ENCODE measurements at places on chromosomes 2 and 18.

DNA sequence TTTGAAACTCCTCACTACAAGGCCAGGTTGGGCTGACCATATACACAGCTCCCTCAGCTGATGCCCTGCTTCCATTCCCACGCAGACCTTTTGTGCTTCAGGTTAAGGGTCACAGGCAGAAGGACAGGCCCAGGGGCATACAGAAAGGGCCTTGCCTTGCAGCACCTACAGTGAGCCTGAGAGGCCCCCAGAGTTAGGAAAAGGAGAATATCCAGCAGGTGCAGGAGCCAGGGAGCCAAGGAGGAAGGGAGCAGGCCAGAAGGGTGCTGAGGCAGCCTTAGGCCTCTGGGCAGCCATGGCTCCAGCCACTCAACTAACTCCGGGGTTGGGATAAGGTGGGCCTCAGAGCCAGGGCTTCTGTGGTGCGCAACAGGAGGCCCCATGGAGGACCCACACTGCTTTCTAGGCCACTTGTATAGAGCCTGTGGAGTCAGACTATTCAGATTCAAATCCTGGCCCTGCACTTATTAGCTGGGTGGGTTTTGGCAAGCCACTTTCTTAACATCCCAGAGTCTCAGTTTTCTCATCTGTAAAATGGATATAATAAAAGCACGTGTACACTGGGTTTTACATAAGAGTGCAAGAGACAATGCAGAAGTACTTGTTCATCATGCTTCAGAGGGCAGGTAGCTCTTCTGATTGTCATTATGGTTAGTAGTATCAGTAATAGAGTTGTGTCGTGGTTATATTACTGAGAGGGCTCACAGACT, 214.6 kb upstream of the HAAO start:
- no peak for DNase-seq

GRCh38 chr2:181105562-181105961, 125.2 kb downstream of the UBE2E3 start:
- no peak for DNase-seq

DNA sequence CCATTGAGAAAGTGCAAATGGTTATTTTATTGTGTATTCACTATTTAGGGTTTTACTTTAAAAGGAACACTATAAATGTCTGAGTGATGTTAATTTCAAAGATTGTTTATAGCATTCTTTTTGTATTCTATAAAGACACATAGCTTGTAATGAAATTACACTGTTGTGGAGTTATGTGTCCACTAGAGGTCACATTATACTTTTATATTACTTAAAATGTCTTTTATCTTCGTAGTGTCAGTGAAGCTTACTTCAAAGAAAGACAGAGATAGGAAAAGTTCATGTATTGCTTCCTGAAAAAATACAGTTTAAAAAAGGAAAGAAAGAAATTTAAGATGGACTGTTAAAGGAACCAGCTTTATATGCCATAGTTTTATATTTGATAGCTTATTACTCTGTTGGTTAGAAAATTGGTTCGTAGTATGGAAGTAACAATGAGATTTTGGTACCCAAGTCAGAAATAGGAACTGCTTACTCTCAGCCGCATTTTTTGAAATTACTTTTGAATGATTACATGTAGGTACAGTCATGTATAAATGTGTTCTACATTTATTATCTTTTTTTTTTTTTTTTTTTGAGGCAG, 20.5 kb downstream of the APLF start:
- DNase-seq = no peak

DNA sequence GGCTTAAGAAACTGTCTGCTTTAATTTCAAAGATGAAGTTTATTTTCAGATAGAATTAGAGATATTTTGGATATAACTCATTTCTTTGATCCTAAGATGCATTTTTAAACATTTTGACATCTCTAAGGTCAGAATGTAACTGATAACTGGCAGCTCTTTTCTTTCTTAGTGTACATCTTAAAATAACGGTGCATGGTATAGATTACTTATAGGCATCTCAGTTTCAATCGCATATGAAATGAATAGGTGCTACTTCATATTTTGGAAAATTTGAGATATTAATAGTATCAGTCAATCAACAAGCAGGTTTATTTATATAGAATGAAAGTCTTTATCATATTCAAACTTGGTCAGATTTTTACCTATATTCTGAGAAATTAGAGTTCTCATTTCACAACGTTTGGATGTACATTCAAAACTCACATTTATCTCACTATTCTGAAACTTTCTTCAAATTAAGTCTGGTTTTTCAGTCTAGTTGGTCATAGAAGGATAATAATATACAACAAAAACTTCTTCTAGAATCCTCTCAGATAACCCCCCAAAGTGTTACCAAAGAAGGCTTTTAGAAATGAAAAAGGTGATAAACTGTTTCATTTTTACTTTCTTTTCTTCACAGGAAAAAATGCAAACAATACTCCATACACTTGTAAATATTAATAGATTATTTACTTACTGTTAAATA, 122.8 kb upstream of the WDSUB1 start:
- DNase-seq = no peak

DNA sequence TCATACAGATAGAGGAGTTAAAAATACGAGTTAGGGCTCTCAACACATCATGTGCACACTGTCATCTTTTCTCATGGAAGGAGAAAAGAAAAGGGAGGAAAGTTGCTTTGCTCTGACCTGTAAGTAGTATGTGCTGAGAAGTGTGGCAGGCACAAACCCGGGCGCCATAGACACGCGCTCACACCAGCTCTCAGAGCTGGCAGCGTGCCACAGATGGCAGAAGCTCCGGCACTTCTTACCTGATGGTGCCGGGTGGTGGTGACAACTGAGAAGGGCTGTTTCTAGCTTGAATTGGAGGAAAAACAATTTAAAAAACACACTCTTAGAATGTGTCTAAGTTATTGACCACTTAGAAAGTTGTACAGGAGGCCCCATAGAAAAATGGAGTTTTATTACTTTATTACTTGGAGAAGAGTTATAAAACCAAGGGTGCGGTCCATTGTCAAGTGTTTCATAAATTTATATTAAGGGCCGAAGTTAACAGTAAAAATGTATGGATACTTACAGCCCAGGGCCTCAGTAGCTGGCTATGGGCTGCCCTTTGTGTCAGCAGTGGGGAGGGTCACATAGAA, 92.2 kb downstream of the DPP4 start:
- no peak for DNase-seq

GRCh38 chr2:30372826-30373225, 74.2 kb upstream of the LCLAT1 start:
- DNase-seq = no peak

- DNase-seq = peak; percentile 68
Measured at GRCh38 chr18:35355140-35355618, 11.0 kb upstream of the ZNF24 start.

DNA sequence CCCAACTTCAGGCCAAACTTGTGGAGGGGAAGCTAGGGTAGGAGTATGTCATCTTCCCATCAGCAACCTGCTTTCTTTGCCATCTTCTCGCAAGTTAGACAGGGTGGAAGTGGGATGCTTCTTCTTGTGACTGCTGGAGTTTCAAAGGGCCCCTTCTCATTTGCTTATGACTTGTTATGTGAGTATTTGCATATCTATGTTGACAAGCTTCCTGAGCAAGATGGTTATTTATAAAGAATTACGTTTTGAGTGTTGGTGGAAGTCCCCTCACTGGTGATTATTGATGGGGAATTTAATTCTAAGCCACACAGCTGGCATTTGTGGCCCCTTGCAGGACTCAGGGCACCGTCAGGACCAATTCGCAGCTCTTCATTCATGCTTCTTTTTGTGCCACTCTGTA, 791.0 kb downstream of the LRRTM4 start:
- DNase-seq = no peak

GRCh38 chr2:134823431-134823830, 15.0 kb upstream of the ACMSD start:
- no peak for DNase-seq

- DNase-seq = no peak
Measured at GRCh38 chr2:68365087-68365486, at the start of gene PLEK. Gene PLEK (plus strand): TSS chr2:68365282. CDS start chr2:68365352, 70 bp downstream.

GRCh38 chr2:149360106-149360505, 29.7 kb downstream of the LYPD6 start:
- DNase-seq = no peak

DNA sequence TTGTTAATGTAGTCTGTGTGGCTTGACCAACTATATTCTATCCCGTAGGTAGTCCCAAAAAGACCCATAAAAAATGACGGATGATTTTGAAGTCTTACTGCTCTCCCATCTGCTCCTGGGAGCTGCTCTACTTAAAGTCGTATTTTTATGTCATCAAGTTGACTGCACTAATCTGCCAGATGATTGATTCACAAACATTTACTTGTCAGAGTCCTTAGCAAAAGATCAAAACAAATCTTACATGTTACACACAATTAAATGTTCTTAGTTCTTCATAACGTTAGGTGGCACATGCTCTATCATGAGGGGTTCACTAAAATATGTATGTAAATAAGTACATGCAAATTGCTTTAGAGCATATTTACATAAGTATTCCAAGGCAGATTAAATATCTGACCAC, 498.3 kb upstream of the LRRTM4 start:
- DNase-seq = no peak

GRCh38 chr18:3693410-3693809, 243.4 kb downstream of the TGIF1 start:
- DNase-seq = no peak

DNA sequence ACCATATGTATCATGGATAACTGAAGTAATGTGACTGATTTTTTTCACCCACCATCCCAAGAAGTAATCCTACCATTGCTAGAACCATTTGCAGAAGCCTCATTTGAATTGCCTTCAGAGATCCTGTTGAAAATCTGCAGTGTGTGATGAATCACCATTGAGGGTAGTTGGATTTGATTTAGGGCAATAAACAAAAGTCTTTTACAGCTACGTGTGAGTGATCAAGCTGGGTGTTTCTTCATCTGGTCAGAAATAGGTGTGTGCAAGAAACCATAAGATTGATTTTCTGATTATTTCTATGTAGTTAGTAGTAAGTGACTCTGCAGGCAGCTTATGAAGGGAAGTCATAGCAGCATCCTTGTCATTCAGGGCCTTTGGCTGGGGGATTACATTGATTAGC, 159.6 kb downstream of the MGAT5 start:
- no peak for DNase-seq

DNA sequence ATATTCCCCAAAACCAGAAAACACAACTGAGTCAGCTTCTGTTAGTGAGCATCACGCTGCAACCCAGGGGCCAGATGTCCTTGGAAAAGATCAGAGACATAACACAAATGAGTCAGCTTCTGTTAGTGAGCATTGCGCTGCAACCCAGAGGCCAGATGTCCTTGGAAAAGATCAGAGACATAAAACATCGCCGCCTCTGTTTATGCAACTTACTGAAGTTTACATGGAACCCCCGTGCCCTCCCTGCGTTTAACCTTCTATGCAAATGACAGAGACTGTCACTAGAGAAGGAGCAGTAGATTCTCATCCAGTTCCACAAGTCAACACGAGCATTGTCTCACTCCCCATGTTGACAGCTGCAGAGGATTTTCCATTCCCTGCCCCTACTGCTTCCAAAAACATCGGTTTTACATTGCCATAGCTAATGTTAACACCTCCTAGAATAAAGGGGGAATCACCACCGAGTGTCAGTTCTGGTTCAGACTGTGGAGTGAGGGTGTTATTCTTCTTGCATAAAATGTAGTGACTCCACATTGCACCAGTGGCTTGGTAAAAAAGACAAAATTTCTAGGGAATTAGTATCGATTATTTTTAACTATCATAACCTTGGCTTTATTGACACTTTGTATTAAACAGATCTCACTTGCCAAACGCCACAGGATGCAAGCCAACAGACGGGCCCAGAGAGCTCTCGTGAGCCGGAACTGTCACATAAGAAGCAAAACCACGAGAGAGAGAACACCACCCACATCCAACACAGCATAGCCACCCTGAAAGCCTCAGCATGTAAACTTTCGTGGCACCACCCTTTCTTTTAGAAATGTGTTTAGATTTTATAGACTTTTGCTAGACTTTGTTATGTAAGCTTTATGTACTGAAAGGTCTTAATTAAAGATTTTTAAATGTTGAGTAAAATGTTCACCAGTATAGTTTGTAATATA, 87.7 kb downstream of the SH3YL1 start:
- DNase-seq = peak; percentile 59

DNA sequence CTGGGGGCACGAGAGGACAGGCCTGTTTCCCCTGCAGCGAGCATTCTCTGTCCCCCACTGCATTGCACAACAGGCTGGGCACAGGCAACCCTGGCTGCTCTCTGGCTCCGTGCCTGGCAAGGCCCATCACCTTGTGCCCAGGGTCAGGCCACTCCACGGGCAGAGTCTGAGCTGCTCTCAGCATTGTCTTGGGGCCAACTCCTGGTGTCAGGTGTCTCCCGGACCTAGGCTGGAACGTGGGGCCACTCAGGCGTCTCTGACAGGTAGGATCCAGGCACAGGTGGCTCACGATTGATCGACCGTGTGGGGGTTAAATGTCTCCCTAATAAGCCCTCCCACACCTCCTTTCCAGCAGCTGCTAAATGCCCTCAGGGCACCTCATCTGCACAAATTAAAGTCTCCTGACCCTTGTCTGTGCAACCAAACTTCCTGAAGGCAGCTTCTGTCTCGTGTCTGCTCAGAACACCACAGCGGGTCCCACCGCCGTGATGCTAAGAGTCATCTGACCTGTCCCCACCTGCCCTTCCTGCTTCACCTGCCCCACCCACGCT, 66.6 kb upstream of the GPC1 start:
- no peak for DNase-seq

GRCh38 chr18:13558124-13558523, 168.2 kb downstream of the FAM210A start:
- peak; percentile 48 for DNase-seq

Data from activated naive CD4-positive, alpha-beta T cell treated with anti-CD3 and anti-CD28 coated beads for 36 hours (primary cell).